Calu3 (cell line): ENCODE measurements at places on chromosomes 3 and 15. TPM values are rescaled to one million over a fixed set of nuclear protein-coding genes. Genes with fewer than 3 reads are reported as not detected.

- no peak for DNase-seq
These were observed 138.0 kb upstream of the UBE2E1 start for GRCh38 chr3:23667536-23668429.

GRCh38 chr3:24136624-24137310 is 191.7 kb downstream of the NR1D2 start:
- no peak for DNase-seq

DNA sequence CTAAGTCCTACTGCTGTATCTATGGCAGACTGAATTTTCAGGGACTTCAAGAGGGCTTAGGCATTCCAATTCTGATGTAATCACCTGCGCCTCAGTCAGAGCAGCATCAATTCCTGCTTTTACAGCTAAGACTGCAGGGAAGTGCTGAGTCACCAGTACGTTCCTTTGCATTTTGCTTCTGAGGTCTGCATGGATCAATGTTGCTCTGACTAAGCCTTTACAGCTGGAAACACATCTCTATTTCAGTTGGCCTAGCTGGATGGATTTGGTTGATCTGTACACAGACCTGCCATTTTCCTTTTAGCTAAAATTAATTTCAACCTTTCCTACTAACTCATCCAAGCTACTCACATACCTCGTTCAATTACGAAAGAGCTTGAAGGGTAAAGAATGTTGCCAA is 51.3 kb downstream of the ETV5 start:
- DNase-seq = no peak

INSYN1 gene
- total RNA-seq = not detected in 2 replicates
